ENCODE measurements at places on chromosomes 7 and 10.

- no peak for DNase-seq
These were observed 66.0 kb downstream of the CALD1 start for GRCh38 chr7:134845461-134845860.

DNA sequence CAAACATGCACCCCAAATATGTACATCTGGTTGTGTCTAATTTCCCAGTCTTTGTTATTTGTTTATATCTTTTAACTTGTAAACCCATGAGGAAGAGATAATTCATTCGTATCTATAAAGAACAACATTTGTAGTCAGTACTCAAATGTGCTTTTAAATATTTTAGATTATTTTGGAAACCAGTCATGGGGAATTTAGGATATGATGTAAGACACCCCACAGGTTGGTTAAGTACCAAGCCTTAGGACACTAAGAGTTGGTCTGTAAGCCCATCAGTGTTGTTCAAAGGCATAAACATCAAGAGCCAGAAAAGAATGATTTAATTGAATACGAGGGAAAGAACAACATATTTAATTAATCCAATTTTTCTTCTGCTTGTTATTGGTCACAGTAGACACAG is 421.1 kb upstream of the SEMA3C start:
- no peak for DNase-seq

- peak; percentile 85 for DNase-seq
These were observed 64.5 kb upstream of the CACNA2D1 start for GRCh38 chr7:82507976-82508677.

GRCh38 chr10:97399843-97400545 is 1.1 kb downstream of the RRP12 start:
- DNase-seq = peak; percentile 23

- no peak for DNase-seq
These were observed 213.7 kb downstream of the GLI3 start for GRCh38 chr7:42023262-42023661.

DNA sequence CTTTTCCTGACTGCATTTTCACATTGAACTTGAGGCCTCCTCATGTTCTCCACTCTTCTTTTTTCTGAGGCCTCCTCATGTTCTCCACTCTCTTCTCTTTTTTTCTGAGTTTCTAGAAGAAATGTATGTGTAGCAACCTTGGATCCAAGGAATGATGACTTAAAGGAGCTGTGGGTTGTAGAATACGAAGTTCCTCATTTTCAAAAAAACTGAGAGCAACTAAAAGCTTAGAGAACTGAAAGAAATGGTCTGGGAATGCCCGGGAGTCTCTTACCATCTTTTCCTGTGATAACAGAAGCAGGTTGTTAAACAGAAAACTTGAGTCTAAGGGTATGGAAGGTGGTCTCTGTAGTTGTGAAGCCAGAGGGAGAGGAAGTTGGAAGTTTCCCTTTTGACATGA is 32.8 kb downstream of the MRPS33 start:
- DNase-seq = no peak

DNA sequence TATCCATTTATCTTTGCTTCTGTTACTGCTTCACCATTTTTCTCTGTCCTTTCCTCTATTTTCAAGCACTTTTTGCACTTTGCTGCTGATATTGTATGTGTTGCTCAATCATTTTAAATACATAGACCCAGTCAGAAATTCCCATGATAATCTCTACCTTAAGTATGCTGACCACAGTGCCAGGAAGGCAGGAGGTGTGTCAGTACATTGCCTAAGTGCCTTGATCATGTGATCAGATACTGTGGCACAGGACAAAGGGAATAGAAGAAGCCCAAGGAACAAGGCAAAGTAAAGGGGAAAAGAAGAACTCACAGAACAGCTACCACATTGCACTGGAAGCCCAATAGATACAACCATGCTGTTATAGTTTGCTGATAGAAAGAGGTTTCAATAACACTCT is 53.7 kb upstream of the CD36 start:
- no peak for DNase-seq

GRCh38 chr10:120943542-120943941 is 92.4 kb downstream of the WDR11 start:
- DNase-seq = no peak

DNA sequence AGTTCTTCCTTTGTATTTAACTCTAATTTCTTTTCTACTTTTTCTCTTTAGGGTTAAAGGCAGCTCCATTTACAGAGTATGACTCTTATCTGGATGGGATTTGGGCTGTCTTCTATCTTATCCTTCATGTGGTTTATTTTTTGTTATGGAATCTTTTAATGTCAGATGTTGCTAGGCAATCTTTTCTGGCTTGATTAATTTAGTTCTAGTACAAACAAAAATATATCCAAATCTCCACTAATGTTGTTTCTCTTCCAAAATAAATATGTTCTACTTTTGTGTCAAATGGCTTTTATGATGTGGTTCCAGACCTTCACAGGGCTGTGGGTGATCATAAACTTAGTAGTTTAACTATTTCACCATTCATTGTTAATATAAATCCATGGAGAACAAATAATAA is 246.9 kb downstream of the AHR start:
- DNase-seq = no peak

DNA sequence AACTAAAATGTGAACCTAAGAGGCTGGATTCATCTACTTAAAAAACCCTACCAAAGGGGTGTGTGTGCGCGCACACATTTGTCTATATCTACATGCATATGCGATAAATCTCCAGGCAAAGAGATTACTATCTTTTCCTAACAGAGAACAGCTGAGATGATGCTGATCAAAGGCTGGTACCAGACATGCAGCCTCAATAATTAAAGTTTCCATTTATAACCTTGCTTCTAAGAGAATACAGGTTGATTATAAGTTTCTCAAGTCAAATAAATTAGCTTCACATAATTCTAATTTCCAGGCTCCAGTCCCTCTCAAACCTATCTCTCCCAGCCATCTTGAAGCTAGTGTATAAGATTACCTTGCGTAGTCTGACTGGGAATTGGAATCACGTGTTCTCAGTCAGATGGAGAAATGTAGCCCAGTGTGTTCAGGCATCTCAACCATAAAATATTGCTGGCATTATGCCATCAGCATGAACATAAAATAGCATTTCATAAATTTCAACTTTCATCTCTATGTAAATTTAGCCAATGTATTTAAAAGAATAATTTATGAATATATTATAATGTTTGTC is 1062.0 kb downstream of the XPNPEP1 start:
- no peak for DNase-seq

DNA sequence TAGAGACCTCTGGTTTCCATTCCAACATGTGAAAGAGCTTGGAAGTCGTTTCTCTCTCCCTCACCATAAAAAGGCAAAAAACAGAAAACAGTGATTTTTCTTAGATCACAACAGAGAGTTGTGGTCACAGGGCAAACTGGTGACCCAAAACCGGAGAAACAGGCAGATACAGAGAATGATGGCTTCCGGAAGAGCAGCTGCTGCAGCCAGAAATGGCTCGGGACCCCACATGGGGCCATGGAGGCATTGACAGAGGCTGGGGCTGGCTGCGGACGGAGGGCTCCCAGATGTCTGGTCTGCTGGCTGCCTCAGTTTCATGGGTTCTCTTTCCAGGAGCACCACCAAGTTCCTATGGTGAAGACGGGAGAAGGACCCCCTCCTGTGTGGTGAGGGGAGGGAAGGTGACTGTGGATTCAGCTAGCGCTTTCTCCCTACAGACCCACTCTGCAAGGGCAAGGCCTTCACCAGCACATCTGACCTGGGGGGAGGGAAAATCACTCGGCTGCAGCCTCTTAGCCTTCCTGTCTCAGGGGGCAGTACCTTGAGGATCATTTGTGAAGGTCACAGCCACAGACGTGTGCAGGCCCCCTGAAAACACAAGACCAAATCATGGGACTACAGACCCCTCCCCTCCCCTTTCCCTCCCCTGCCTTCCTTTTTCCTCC is 81.4 kb downstream of the WDR37 start:
- DNase-seq = no peak

GRCh38 chr7:85522070-85522469 is 335.2 kb upstream of the SEMA3D start:
- DNase-seq = no peak

- no peak for DNase-seq
These were observed 22.4 kb upstream of the DMTF1 start for GRCh38 chr7:87129848-87130247.

GRCh38 chr7:157009170-157009777 is 1.2 kb downstream of the MNX1 start:
- DNase-seq = no peak

DNA sequence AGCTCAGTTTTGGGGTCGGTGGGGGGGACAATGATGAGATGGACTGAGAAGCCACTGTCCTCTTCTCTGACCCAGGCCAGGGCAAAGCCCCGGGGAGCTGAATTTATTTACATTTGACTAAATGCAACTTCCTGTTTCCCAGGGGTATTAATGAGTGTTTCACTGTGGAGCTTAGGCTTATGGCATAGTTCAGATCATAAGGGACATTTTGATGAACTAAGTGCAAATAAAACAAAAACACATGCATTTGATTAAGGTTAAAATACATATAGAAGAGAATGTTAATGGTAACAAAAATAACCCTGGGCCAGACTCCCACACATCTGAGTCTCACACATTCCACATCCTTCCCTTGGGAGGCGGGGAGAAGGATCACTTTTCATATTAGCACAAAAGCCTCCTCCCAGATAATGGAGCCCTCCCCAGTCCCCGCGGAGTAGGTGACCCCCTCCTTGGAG is 320.6 kb downstream of the FRMD4A start:
- DNase-seq = no peak

DNA sequence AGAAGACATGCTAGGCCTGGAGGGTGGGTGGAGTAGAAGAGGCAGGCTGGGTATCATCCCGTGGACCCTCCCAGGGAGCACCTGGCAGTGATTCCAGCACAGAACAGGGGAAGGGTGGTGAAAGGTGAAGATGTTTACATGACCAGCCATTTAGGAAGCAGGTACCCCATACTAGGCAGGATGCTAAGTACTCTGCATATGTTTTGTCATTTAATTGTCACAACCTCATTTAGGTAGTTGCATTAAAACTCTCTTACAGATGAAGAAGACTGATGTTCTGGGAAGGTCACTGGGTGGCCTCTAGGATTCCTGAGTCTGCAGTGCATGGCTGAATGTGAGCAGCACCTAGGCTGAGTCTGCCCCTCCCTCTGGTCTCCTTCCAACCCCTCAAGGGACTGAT is 15.2 kb downstream of the ITPRIP start:
- DNase-seq = no peak

DNA sequence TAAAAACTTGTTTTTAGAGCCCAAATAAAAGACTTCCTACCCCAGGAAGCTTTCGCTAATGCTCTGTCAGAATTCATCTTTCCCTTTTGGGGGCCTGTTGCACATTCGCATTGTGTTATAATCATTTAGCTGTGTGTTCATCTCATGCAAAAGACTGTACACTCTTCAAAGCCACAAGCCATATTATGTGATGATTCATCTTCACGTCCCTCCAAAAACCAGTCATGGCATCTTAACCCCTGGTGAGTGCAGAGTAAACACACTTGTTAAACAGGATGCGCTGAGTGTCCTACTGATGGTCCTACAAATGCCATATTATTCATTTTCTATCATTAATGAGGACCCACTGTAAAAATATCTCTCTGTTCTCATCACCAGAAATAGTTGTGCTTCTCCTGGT is 235.4 kb downstream of the KIAA1217 start:
- no peak for DNase-seq

DNA sequence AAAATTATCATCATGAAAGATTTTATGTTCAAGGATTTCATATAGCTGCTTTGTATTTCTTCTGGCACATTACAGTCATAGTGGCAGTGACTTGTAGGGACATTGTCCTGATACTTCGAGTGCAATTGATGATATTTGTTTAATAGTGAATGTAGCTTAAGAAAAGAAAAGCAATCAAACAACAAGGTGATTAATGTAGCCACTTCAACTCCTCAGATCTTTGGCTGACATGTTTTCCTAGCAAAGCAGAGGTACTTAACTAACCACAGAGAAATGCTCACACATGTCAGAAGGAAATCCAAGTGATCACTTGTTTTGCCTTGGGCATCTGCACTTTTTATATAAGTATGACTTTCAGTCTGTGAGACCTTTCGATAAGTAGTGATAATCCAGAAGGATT is 470.3 kb downstream of the AUTS2 start:
- no peak for DNase-seq

DNA sequence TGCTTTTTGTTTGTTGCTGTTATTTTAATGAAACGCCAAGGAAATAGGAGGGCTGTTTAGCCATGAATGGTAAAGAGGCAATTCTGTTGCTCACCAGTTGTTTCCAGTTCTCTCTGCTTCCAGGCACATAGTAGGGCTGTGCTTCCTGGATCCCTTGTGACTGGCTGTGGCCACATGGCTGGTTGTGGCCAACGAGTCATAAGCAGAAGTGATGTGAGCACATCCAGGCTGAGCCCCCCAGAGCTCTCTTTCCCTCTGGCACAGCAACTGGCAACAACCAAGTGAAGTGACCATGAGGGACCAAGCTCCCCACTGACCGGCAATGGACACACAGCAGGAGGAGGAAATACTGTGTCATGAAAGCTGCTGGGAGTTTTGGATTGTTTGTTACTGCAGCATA is 10.3 kb downstream of the GRID1 start:
- DNase-seq = no peak

- no peak for DNase-seq
These were observed 14.3 kb upstream of the GATAD1 start for GRCh38 chr7:92433019-92433418.

GRCh38 chr7:55387062-55387965 is 22.2 kb downstream of the LANCL2 start:
- no peak for DNase-seq

GRCh38 chr10:79468841-79469585 is 23.6 kb upstream of the ZCCHC24 start:
- DNase-seq = no peak

DNA sequence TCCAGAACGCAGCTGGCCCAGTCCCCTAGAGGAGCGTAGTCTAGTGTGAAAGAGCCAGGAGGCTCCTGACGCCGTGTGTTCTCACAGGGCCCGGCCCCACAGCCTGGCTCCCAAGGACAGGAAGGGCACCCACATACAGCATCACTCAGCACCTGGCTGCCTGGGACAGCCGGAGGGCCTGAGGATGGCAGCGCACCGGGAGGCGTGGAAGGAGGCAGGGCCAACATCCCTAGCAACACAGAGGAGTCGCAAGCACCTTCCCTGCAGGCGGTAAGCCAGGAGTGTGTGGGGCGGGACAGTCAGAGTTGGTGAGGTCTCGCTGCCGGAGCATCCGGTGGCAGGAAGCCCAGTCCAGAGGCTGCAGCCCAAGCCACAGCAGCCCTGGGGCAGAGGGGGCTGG is 125.8 kb downstream of the MAD1L1 start:
- DNase-seq = no peak

- DNase-seq = no peak
These were observed 423.5 kb upstream of the ZMIZ1 start for GRCh38 chr10:78645169-78645686.
